ENCODE measurements at places on chromosomes 6 and 20.
A peak's percentile ranks its signal among the peaks of the same experiment; 100 is the strongest.

DNA sequence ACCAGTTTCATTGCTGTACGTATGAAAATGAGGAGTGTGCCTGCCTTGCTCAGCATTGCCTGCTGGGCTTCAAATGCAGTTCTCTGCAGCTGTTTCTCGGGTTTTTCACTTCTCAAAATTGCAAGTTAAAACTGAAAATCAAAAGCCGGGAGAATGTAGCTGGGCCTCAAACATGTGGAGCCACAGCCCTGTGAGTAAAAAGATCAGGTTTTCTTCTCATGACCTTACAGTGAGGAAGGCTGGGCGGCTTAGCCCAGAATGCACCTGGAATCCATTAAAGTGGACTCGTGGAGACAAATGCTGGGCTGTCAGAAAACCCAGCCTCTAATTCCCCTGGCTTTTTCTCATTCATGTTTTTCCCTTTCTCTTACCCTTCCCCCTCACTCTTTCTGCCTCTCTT lies 34.4 kb downstream of the DSE start:
- no peak for DNase-seq

- DNase-seq: no peak
These were observed 156.8 kb upstream of the JARID2 start for GRCh38 chr6:15088904-15089568.

DNA sequence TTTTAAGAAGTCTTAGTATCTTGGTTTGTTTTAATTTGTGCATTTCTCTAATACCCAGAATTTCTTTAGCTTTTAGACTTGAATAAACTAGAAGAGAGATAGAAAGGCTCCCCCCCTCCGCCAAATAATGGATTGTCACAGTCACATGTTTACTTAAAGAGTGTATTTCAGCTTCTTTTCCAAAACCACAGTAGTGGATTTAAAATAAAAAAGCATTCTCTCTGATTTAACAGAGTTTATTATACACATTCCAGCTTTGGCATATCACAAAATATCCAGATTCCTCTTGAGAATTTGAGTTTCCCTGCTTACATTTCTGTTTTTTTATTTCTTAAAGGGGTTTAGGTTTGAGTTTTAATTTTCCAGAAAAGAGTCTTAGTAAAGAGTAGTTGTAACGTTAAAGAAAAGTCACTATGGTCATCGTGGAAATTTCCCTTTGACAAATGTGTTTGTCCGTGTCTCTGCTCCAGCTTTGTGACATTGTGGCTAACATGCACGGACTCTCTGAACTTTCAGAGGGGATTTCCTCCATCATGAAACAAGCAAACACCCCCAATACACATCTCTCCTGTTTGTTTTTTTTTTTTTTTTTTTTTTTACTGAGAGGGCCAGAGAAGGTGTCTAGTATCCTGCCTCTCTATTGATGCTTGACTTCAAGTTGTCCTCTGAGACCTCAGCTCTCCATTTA lies 113.5 kb upstream of the SUPT3H start:
- no peak for DNase-seq

GRCh38 chr6:69917834-69918233 lies 51.5 kb downstream of the COL19A1 start:
- DNase-seq: peak; percentile 54

- DNase-seq: no peak
These were observed 30.2 kb downstream of the SLC2A10 start for GRCh38 chr20:46739431-46740213.

GRCh38 chr6:105069821-105070445 lies 109.9 kb downstream of the POPDC3 start:
- DNase-seq: no peak

- no peak for DNase-seq
These were observed 40.6 kb downstream of the DTD1 start for GRCh38 chr20:18628330-18628920.

- no peak for DNase-seq
These were observed 4.2 kb upstream of the BLCAP start for GRCh38 chr20:37531856-37532255.

- no peak for DNase-seq
These were observed 705.3 kb downstream of the KIF16B start for GRCh38 chr20:15867899-15868298.

DNA sequence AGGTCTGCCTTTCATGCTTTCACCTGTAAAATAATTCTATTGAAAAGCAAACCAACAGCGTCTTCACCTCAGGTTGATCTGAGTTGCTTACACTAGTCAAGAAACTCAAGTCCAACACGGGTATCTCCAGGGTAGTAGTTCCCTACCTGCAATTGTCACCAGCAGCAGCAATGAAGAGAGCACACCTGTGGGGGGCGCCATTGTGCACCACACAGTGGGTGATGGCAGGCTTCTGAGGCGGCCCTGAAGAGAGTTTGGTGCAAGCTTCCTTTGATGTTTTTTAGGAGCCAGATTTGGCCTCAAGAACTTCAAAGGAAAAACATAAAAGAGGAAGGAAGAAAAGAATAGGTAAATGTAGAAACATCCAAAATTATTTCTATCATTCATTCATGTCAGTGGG lies 45.1 kb downstream of the KIAA0319 start:
- no peak for DNase-seq

DNA sequence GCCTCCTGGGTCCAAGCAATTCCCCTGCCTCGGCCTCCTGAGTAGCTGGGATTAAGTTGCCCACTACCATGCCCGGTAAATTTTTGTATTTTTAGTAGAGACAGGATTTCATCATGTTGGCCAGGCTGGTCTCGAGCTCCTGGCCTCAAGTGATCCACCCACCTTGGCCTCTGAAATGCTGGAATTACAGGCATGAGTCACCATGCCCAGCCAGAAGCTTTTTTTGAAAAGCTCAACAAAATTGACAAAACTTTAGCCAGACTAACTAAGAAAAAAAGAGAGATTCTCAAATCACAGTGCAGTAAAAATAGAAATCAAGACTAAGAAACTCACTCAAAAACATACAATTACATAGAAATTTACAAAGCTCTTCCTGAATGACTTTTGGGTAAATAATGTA lies 420.6 kb downstream of the COL12A1 start:
- DNase-seq: peak; percentile 10

GRCh38 chr20:41734506-41734945 lies 116.3 kb upstream of the CHD6 start:
- peak; percentile 59 for DNase-seq

DNA sequence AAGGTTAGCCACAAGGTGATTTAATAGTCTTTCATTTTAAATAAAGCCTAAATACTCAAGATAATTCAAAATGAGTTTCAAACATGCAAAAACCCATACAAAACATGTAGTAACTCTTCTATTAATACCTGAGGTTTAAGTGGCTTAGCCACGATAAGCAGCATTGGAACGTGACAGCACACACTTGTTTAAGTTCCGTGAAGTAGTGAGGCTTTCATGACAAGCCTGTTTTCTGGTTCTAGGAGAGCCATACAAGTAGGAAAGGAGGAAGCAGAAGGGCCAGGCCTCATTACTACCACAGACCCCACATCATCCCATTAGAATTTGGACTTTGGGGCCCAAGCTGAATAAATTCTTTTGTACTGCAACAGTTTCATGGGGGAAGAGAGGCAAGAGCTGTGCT lies 54.3 kb upstream of the PRND start:
- DNase-seq: no peak

- no peak for DNase-seq
These were observed 12.2 kb downstream of the ZNF831 start for GRCh38 chr20:59175861-59176260.

DNA sequence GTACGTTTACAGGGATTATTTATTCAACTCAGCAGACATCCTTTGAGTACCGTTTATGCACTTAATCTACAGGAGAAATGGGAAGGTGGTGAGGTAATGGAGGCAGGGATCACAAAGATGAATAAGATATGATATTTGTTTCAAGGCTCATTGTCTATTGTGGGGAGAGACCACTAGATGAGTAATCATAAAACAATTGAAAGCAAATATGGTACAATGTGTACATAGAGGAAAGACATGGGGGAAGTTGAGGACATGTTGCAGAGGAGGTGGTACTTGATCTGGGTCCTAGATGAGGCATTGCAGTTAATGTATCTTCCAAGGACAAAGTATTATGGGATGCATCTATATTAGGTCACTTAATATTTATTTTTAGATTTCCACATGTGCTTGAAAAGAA lies 13.7 kb upstream of the CDC5L start:
- peak; percentile 17 for DNase-seq

- no peak for DNase-seq
These were observed 74.6 kb downstream of the HMGN3 start for GRCh38 chr6:79159846-79160245.

- DNase-seq: no peak
These were observed 1.4 kb upstream of the SNTA1 start for GRCh38 chr20:33444797-33445560.

GRCh38 chr6:111850295-111850937 lies 22.8 kb downstream of the FYN start:
- DNase-seq: no peak

DNA sequence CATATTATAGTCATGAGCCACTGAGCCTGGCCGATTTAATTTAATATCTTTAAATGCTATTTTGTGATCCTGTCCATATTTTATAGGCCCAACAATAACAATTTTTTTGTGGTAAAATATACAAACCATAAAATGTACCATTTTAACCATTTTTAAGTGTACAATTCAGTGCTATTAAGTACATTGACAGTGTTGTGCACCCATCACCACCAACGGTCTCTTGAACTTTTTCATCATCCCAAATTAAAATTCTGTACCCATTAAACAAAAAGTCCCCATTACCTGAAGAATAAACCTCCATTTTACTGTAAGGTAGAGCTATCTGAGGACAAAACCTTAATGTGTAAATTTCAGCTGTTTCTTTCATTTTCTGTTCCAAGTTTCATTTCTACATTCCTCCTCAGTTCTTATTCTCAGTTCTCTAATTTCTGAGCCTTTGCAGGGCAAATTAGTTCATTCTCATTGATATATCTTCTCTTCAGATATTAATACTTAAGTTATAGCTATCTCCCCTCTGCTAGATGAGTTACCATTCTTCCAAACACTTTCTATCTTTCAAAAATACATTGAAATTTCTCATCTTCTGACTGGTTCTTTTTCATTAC lies 10.3 kb downstream of the MTO1 start:
- DNase-seq: no peak

- no peak for DNase-seq
These were observed 159.9 kb downstream of the LINC00237 start for GRCh38 chr20:20946122-20946759.

GRCh38 chr6:44696686-44697085 lies 309.2 kb downstream of the CDC5L start:
- DNase-seq: no peak

- DNase-seq: peak; percentile 35
These were observed 77.0 kb downstream of the PLCB1 start for GRCh38 chr20:8209061-8209460.

- DNase-seq: peak; percentile 18
These were observed 42.4 kb downstream of the POPDC3 start for GRCh38 chr6:105137388-105137787.

DNA sequence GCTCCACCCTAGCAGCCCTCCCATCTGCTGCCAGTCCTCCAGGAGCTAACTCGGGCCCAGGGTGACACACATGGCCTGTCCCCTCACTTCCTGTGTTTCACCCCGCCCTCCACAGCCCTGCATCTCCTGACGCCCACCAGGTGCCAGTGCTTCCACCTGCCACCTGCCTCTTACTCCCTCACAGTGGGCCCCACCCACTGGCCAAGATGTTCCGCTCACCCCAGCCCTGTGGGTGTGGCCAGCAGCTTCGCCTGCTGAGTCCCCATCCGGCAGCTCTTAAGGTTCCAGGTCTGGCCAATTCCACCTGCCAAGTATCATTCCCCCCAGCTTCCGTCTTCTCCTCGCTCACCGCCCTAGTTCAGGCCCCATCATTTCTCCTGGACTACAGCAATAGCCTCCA lies 184.1 kb downstream of the MBOAT1 start:
- DNase-seq: no peak

DNA sequence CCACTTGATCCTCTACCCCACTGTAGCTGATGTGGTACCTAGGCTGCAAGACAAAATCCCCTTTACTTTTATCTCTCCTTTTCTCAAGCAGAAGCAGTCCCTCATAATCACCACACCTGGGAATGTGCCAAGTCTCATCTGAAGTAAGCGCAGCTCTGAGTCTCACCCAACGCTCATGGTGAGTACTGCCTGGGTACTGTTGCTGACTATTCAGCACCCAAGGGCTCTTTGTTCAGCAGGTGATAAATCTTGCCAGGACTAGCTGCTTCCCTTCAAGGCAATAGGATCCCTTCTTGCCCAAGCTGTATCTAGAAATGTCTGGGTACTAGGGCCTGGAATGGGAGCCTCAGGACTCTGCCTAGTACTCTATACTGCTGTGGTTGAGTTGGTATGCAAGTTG lies 70.9 kb downstream of the GCLC start:
- DNase-seq: no peak

DNA sequence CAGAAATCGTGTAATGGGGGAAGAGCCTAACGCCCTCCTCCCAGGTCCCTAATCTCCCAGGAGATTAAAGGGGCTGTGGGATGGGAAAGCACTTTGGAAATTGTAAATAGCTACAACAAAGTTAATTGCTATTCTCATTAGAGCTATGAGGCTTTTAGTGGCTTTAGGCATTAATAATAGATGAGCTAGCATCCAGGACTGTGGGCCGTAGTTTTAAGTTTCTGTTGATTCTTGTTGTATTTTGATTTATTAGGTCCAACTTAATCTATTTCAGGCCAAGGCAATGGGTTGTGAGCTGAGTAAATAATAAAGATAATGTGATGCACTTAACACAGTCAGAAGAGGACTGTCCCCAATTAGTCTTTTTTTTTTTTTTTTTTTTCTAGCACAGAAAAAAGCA lies 67.7 kb downstream of the ANKRD6 start:
- DNase-seq: no peak

GRCh38 chr6:19035461-19036195 lies 648.5 kb downstream of the RNF144B start:
- no peak for DNase-seq

- no peak for DNase-seq
These were observed 133.7 kb downstream of the STXBP5 start for GRCh38 chr6:147337921-147338320.

Data from fibroblast of pulmonary artery (primary cell).